ENCODE measurements at places on chromosomes 6 and 20.

- no peak for DNase-seq
Measured at GRCh38 chr6:68229566-68229965, 405.5 kb upstream of the ADGRB3 start.

- no peak for DNase-seq
Measured at GRCh38 chr6:43294536-43294935, 3.5 kb upstream of the SLC22A7 start.

DNA sequence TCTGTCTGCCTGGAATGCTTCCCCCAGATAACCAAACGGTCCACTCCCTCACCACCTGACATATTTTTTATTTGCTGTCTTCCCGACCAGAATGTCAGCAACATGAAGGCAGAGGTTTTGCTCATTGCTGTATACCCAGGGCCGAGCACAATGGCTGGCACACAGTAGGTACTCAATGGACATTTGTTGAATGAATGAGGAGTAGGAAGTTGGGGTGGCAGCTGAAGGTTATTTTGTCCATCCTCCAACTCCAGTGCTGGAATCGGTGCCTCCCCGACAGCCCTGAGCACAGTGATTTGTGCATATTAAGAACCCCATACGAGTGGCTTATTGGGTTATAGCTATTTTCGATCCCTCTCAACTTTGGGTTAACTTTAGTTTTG is 10.3 kb downstream of the DUSP15 start:
- DNase-seq, result no peak

DNA sequence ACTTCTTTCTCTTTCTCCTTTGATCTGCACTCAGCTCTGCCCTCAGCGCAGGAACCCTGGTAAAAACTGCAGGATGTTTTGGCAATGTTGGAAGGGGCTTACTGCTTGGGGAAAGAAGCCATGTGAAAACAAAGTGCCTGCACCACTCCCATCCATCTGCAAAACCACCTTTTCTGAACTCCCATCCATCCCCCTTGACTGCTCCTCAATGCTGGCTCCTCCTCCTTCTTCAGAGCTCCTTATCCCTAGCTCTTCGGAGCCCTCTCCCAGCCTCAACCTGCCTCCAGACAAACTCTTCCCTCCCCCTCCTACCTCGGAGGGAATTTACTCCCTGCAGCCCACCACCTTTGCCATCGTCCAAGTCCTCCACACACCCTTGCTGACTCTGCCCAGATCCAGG is 4.2 kb upstream of the ZBTB12 start:
- no peak for DNase-seq

- DNase-seq, result no peak
Measured at GRCh38 chr6:126718600-126719327, 378.8 kb downstream of the CENPW start.

- no peak for DNase-seq
Measured at GRCh38 chr6:13413466-13413862, 73.9 kb downstream of the GFOD1 start.

DNA sequence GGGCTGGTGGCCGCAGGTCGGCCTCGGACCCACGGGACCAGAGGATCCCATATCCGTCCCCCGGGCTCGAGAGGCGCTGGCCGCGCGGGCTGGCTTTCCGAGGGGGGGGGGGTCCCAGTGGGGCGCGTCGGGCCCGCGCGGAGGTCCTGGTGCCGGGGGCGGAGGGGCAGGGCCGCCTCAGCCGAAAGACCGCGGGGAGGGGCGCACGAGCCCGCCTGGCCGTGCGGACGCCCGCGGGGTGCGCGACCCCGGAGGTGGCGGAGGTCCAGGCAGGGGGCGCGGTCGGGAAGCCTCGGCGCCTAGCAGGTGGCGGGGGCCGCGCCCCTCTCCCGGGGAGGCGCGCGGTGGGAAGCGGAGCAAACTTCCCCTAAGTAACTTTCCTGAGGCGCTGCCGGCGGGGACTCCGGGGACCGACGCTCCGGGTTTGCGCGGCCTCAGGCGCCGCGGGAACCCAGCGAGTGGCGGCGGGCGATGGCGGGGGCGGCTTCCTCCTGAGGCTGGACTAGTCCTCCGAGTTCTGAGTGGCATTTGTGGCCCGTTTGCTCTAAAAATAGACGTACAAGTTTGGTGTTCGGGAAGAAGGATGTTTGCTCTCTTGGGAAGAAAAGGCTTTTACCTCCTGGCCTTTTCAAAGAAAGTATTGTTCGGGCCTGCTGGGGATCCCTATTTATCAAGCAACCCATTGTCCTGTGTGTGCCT is 26.5 kb upstream of the BTBD3 start:
- DNase-seq, result no peak

GRCh38 chr6:159978291-159979135 is 9.6 kb downstream of the IGF2R start:
- no peak for DNase-seq

DNA sequence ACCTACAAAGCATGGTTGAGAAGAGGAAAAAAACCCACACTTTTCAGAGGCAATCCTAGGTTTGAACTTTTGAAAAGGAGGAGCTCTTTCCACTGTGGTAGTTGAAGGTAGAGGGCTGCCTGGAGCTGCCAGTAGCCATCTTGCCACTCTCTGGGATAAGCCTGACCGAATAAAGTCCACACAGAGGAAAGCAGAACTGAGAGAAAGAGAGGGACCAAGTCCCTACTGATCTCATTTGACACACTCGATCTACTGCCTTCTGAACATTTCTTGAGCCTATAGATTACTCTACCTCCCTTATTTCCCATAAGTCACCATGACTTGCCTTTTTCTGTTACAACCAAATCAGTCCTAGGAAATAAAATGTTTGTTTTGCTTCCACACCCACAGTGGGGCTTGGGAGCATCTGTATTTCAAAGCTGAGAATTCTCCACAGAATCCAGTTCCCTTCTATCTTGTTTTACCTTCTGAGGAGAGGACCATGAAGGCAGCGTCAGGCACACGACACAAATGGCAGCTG is 147.0 kb upstream of the PTPRK start:
- no peak for DNase-seq

DNA sequence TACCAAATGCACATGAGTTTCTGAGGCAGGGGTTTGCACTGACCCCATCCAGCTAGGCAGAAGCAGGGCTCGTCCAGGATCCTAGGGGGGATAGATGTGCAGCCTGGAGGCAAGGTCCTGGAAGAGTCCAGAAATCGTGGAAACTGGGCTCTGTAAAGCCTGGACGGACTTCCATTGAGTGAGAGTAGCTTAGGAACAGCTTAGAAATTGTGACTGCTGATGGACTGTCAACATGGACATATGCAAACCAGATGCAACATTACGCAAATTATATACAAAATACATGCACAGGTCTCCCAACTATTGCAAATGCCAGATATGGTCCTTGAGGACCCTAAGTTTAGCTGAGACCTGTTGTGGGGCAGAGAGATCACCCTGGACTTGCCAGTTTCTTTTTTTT is 4.8 kb upstream of the EMILIN3 start:
- no peak for DNase-seq

DNA sequence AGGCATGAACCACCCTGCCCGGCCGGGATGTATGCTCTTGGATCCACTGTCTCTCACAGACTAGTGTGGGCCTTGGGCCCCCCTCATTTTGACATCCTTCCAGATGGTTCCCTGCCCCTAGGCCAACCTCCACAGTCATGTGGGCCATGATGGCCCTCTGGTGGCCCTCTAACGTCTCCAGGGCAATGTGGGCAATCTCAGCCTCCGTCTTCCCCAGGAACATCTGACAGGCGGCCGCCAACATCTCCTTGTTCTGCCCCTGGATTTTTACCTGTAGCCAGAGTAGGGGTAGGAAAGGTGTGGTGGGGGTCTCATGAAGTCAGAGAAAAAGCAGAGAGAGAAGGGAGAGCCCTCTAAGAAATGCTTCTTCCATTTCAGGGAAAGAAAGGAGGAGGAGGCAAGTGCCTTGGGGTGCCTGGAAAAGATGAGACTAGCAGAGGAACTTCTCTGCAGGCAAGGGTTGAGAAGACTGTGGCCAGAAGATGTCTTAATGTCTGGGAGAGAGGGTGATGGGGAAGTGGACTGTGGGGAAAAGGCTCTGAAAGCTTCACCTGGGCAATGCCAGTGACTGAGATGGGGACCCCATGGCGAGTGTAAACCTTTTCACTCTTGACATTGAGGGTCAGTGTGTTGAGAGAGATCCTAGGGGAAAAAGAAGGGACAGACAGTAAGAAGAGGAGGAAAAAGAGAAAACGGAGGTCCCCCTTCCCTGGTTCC is 1.3 kb downstream of the FLOT1 start:
- DNase-seq, result no peak

- no peak for DNase-seq
Measured at GRCh38 chr6:5905431-5906339, 101.0 kb downstream of the NRN1 start.

DNA sequence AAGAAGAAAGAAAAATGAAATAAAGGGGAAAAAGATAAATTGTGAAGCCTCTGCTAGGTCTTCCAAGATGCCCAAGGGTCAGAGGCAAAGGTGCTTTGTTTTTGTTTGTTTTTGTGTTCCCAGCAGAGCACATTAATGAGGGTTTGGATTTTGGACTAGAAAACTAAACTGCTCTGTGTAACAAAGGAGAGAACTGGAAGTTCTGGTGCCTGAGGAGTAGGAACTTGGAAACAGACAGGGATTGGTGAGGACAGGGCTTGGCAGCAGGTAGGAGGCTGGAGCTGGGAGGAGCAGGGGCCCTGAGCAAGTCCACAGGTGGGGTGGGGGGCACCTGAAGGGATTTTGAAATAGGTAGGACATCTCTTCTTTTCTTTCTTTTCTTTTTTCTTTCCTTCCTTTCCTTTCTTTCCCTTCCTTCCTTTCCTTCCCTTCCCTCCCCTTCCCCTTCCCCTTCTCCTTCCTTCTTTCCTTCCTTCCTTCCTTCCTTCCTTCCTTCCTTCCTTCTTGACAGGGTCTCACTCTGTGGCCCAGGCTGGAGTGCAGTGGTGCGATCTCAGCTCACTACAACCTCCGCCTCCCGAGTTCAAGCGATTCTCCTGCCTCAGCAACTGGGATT is 15.3 kb upstream of the ABRACL start:
- no peak for DNase-seq

DNA sequence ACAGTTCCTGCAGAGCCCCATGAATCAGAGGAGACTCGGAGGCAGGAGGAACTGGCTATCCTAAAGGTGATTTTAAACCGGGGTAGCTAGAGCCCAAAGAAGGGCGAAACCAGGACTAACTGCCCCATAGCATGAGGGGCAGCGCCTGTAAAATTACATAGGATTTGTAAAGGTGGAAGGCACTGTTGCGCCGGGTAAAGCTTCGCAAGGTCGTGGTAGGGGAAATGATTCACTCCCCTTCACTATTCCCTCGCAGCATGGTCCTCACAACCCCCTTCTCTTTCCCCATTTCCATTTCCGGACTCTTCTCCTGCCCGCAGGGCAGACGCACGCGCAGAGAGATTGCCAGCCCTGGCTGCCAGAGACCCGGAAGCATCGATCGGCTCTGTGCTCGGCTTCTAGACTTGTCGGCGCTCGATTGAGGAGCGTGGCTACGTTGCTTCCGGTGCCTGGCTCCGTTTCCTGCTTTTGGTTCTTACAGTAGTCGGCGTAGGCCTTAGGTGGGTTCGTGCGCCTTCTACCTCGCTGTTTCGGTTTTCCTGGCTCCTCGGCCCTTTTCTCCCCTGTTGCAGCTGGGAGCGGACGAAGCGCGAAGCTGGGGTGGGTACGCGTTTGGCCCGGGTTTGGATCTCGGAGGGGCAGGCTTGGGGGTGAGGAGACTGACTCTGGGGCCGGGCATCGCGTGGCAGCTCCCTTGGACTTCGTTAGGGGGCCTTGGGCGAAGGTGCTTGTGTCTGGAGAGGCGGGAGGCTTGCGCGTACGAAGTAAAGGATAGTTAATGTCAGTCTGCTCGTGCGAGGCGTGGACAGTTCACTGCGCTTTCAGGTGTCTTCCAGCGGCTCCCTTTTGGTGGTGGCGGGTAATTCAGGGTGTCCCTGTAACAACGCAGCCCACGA is at the start of gene SNRPB2:
TSS of gene SNRPB2 (plus strand) at position 462 of the 896 bp plus-strand sequence. CDS start 1,677 bp downstream, outside the sequence.
- peak; percentile 80 for DNase-seq

DNA sequence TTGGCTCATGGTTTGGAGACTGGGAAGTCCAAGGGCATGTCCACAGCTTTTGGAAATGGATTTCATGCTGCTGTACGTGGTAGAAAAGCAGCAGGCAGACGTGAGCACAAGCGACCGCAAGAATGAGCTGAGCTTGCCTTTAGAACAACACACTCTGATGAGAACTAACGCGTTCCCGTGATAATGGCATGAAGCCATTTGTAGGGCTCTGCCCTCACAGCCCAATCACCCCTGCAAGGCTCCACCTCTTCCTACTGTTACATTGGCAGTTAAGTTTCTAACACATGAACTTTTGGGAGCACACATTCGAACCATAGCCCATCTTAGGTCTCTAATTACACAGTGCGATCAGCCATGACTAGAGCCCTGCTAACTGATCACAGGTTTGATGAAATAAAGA is 107.5 kb upstream of the TMEM170B start:
- no peak for DNase-seq

GRCh38 chr20:18050628-18051027 is 7.1 kb downstream of the OVOL2 start:
- DNase-seq, result no peak

DNA sequence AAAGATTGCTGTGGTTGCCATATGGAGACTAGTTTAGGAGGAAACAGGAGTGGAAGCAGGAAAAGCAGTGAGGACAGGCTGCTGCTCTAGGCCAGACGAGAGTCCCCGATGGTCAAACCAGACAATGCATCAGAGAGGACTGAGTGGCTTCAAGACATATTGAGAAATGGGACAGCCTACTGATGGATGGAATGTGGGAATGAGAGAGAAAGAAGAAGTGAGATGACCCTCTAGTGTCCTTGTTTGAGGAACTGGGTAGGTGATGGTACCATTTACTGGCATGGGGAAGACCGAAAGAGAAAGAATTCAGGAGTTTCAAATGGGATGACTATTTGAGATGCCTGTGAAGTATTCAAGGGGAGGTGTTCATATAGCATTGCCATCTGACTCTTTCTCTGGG is 111.8 kb upstream of the LAMP5 start:
- DNase-seq, result no peak

DNA sequence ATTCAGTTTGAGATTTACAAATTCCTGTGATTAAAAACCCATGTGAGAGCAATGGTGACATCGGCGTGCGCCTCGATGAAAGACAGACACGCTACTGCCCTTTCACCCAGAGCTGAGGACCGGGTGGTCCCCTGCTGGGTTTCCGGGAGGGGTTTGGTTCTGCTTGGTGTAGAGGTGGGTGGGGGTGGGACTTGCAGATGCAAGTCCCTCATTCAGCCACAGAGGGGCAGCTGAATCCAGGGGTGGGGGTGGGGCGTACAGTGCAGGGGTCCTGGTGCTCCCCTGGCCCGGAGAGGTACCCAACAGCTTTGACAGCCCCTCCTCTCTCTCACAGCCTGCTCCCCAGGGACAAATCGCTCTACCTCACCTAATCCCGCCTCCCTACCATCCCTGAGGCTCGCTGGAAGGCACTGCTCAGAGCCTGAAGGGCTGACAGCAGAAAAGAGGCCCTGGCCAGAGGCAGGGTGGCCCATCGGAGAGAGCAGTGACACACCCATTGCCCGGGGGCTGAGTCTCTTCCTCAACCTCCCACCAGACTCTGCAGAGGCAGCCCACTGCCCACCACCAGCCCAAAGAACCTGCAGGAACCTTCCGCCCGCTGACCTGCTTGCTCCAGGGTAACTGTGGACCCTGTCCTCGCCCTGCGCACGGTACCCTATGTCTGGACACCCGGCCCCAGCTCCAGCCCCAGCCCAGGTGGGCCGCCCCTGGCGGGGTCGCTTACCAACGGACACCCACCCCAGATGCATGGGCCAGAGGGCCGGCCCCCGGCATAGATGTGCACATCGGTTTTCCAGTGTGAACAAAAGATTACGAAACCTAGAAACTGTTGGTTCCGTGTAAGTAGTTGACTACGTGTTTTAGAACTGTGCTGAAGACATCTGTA is 118.4 kb downstream of the JPH2 start:
- no peak for DNase-seq

Data from stimulated activated CD8-positive, alpha-beta memory T cell treated with anti-CD3 and anti-CD28 coated beads, Interleukin-15, amount 100 ng/mL, for 1 hour (primary cell).